Fibroblast of skin of left biceps (primary cell): ENCODE measurements at places on chromosomes 11 and 22.

DNA sequence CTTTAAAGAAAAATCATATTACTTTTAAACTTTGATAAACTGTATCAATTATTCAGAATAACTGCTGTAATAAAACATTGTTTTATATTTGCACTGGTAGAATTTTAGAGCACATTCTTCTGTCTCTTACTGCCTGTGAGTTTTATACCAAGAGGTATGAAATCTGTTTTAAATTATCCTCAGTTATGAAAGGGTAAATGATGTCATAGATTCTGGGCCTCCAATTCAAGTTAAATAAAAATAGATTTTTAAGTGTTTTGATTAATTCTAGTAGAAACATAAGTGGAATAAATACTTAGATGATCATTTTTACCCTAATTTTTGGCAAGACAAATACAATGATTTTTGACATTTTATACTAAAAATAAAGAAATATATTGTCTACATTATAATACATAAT is 93.0 kb downstream of the GUCY1A2 start:
- peak; percentile 52 for DNase-seq

GRCh38 chr22:26884921-26885320 is 227.5 kb downstream of the MIAT start:
- no peak for DNase-seq

DNA sequence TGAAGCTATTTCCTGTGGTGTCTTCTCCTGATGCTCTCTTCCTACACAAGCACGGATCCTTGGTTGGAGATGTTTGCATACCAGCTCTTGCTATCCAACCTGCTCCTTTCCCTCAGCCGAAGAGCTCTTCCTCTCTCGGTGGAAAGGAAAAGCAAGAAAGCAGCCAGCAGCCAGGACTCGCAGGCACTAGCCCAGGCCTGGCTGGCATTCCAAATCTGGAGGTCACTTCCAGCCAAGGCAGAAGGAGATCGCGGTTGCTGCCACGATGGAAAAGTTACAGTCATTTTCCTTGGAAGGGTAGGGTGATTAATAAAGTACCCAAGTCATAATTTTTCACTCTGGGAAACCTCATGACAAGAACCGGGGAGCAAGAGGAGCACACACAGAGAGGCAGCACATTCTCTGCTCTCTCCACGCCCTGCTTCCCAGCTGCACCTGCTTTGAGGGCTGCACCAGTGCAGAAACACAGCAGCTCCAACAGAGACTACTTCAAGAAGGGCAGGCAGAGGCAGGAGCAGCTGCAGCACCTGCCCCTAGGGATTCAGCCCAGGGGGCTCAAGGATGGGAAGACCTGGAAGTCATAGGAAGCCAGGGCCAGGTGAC is 399.3 kb downstream of the CADM1 start:
- DNase-seq = no peak

GRCh38 chr22:30390974-30391691 is 3.9 kb upstream of the RNF215 start:
- no peak for DNase-seq

GRCh38 chr11:9815486-9816136 is 151.7 kb downstream of the SWAP70 start:
- no peak for DNase-seq

GRCh38 chr22:48578138-48579042 is 1249.3 kb downstream of the BRD1 start:
- no peak for DNase-seq

GRCh38 chr11:17505146-17505545 is 28.5 kb upstream of the ABCC8 start:
- no peak for DNase-seq

- no peak for DNase-seq
These were observed 93.2 kb downstream of the NECTIN1 start for GRCh38 chr11:119635776-119636175.

GRCh38 chr11:35107861-35108260 is 31.1 kb upstream of the CD44 start:
- no peak for DNase-seq

DNA sequence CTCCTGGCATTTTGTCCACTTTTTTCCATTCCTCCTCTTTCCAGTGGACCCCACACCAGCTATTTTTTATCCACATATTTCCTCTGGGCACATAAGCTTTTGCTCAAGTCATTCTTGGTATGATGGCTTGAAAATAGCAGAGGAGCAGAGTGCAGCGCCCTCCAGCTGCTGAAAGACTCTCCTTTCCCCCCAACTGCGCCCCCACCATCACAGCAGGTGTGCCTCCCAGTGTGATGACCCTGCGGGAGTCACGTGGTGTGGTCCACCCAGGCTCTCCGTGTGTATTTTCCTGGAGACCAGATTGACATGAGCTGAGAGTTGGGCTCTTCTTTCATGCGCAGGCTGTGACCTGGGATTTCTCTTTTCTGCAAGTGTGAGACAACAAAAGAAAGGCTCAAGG is 1241.6 kb downstream of the TBC1D22A start:
- DNase-seq = no peak

DNA sequence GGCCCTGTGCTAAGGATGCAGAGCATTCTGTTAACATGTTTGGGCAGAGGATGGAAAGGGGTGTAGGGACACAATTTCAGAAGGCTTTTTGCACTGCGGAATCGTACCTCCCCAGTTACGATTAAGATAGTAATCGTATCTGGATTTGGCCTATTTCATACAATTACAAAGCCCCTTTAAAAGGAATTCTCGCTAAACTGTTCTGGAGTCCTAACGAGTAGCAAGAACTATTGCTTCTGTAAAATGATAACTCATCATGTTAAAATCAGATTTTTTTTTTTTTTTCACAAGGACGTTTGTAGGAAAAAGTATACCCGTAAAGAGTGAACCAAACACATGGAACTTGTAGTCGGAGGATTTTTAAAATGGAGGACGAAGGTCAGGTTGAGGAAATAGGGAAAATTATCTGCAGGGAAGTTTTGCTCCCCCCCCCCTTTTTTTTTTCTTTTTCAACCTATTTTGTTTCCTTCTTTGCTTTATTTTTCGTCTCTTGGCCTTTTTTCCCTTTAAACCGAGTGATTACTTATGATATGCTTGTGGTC is 934 bp downstream of the HSD17B12 start:
- no peak for DNase-seq

DNA sequence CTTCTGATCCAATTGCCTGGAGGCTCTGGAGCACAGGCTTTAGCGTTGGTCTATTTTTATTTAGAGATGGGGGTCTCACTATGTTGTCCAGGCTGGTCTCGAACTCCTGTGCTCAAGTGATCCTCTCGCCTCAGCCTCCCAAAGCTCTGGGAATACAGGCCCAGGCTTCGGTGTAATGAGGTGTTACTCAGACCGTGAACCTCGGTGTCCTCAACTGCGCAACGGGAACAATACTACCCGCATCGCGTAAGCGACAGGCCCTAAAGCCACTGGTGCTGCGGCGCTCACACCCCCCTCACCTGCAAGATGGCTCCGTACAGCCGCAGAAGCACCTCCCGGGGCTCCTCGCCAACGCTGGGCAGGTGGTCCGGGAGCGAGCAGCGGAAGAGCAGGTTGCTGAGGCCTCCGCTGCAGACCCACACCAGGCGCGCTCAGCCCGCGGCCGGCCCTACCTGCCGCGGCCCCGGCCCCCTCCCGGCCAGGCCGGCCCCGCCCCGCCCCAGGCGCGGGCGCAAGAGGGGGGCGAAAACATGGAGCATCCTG is 628 bp downstream of the CHKB start:
- DNase-seq = no peak

DNA sequence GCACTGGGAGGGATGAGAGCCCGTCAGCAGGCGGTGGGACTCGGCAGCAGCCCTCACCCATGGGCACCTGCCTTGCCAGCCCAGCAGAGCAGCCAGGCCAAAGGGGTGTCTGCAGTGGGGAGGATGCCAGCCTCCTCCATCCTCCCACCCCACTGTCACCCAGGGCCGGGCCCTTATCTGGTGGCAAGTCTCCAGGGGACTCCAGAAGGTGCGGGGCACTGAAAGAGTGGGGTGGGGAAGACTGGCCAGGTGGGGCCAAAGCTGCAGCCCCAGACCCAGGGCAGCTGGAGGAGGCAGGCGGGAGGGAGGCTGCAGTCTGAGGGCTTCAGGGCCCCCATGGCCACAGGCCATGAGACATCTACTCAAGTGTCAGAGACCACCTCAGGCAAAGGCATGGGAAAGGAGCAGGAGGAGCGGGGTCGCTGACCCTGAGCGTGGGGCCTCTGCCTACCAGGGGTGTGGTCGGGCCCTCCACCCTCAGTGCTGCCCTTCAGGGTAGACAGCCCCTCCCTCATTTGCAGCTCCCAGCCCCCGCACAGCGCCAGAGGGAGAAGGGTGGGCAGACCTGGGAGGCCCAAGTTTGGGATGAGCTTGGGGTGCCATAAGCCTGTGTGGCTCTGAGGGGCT is 3.5 kb downstream of the DGCR6L start:
- DNase-seq = no peak

GRCh38 chr11:18463439-18463838 is 7.8 kb downstream of the LDHAL6A start:
- DNase-seq = no peak

GRCh38 chr22:30158744-30159500 is 78.7 kb downstream of the HORMAD2 start:
- DNase-seq = no peak

DNA sequence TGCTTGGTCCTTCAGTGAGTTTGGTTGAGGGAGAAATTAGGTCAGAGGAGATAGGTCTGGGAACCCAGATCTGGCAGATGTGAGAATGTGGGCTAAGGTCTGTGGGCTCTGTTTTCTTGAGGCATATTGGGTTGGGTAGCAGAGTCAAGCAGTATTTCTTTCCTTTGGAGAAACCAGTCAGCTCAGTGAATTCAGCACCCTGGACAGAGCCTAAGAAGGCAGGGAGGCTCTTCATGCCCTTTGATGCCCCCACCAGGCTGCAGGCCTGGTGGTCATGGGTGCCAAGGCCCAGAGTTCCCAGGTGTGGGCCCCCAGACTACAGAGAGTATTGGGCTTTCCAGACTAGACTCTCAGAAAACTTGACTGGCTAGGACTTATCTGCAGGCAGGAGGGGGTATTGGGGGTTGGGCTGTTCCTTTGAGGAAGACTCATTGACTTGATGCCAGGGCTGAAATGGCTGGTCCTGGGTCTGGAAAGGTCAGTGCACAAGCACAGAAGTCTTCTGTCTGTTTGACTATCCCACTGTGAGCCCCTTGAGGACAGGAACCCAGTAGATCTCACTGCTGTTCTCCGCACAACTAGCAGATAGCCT is 45.3 kb upstream of the NECTIN1 start:
- DNase-seq = no peak

GRCh38 chr11:116353589-116353988 is 419.2 kb downstream of the BUD13 start:
- DNase-seq = no peak

- DNase-seq = no peak
These were observed 47.6 kb upstream of the PARVG start for GRCh38 chr22:44133161-44133560.

- no peak for DNase-seq
These were observed 1299.3 kb downstream of the BRD1 start for GRCh38 chr22:48528221-48528915.

- no peak for DNase-seq
These were observed 33.5 kb downstream of the POU2AF3 start for GRCh38 chr11:111331711-111332479.

- no peak for DNase-seq
These were observed 9.9 kb upstream of the TMPRSS4 start for GRCh38 chr11:118067006-118067405.

DNA sequence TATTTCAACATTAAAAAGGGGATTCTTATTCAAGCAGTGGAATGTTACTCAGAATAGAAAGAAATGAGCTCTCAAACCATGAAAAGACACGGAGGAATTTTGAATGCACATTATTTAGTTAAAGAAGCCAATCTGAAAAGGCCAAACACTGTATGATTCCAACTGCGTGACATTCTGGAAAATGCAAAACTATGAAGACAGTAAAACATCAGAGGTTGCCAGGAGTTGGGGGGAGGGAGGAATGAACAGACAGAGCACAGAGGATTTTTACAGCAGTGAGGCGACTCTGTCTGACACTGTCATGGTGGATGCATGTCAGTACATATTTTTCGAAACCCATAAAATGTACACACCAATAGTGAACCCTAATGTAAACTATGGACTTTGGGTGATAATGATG is 22.9 kb upstream of the THY1 start:
- DNase-seq = no peak

GRCh38 chr11:112958670-112959069 is 2.5 kb upstream of the NCAM1 start:
- peak; percentile 13 for DNase-seq

GRCh38 chr11:130738611-130739010 is 177.7 kb downstream of the SNX19 start:
- no peak for DNase-seq

DNA sequence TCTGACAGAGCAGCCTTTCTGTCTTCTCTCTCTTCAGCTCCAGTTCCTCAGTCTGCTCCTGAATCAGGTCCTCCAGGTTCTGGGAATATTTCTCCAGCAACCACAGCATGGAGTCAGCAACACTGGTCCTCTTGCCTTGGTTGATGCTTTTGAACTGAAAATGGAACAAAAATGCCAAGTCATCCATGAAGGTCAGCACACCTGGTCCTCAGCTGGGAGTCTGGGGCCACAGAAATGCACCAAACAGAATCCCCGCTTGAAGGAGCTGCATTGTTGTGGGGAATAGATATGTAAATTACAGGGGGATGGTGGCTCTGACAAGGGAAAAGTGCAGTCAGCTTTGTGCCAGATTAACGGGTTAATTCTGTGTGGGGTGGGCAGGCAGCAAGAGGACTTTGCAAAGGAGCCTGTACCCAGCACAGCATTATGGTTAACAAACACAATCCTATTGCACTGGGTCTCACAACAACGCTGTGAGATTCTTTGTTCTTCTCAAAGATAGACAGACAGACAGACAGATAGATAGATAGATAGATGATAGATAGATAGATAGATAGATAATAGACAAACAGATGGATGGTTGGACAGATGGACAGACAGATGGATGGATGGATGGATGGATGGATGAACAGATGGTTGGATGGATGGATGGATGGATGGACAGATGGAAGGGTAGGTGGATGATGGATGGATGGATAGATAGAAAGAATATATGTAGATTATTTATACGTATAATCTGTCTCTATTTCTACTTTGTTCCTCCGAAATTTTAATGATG is 33.8 kb upstream of the LRRC32 start:
- no peak for DNase-seq

DNA sequence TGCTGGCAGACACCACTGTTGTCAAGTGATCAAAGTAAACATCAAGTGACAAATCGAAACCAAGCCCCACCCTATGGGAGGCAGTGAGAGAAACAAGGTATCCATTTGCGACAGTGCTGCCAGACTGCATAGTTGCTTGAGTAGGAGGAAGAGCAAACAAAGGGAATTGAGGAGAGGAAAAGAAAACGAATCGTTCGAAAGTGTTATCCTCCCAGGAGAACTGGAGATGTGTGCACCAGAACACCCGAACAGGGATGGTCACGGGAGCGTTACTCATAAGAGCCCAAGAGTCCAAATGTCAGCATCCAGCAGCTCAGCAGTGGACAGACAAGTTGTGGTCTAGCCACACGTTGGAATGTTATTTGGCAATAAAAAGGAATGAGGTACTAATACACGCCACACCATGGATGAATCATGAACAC is 58.4 kb upstream of the NUP50 start:
- peak; percentile 53 for DNase-seq

DNA sequence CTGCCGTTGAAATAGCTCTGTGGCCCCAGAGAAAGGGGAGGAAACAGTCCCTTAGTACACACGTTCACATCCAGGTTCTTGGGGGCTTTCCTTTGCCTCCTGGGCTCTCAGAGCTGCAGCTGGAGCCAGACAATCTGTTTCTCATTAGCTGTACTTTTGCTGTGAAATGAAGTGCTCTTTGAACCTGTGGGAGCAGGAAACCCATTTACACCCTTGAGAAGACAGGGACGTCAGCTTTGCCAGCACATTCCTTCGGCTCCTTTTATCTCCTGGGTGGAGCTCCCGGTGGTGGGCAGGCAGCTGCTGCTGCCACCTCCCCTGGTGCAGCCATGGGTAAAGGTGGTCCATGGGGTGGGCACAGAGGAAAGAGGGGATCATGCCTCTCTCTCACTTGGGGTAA is 80.6 kb upstream of the TIMP3 start:
- peak; percentile 59 for DNase-seq
